ENCODE measurements at places on chromosomes 5 and 9.

GRCh38 chr5:135040034-135040332 is 6.0 kb upstream of the PITX1 start:
- DNase-seq: no peak

DNA sequence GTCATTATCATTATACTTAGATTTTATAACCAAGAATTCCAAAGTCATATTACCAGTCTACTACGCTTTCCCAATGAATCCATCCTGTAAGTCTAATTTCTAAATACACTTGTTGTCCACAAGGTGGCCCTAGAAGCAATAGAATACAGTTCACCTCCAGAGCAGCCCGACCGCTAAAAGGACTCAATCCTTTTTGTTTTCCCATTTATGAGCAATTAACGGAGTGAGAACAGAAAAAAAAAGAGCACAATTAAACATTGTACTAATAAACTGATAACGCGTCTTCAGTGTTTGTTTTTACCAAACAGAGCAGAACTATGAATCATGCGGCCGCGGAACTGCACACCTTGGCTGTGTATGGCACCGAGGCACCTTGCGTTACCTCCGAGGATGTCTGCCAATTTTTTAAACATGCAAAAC is 160.7 kb upstream of the DAPK1 start:
- peak; percentile 5 for DNase-seq

- no peak for DNase-seq
These were observed at the start of gene PLPPR1 for GRCh38 chr9:101028346-101029314. Gene PLPPR1, plus strand, starts transcription at chr9:101028727.

GRCh38 chr5:109485030-109485429 is 75.3 kb upstream of the PJA2 start:
- no peak for DNase-seq

DNA sequence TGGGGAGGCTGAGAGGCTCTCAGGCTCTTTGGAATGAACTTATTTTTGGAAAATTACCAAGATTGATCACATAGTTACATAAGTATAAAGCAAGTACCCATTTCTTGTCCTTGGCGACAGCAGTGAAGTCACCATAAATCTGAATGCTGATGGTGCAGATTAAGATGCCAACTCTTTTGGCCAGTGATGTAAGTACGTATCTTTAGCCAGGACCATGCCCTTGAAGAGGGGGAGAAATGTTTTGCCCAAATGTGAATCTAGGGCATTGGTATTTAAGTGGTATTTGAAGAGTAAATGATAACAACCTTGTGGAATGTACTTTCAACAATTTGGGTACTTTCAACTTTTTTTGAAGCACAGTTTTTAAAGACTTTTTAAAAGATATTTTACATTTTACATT is 68.2 kb upstream of the RAD23B start:
- no peak for DNase-seq

GRCh38 chr9:25381141-25381540 is 297.1 kb downstream of the TUSC1 start:
- no peak for DNase-seq

GRCh38 chr5:33843579-33843978 is 48.2 kb downstream of the ADAMTS12 start:
- DNase-seq: no peak

GRCh38 chr9:36138901-36139300 is 2.4 kb downstream of the GLIPR2 start:
- no peak for DNase-seq

DNA sequence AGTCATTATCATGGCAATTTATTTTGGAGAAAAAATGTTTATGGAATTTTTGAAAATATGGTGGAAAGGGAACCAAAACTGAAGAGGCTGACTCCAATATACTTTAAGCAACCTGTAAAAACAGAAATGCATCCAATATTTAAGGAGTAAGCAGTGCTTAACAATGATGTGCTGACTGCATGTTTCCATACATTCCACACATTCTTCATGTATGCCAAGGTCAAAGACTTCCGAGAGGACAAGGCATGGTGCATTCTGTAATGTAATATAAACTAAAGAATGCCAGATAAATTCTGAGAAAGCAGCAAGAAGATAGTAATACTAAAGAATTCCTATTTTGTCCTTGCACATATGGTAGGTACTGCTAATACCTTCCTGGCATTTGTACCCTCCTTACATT is 2015.9 kb upstream of the CDH9 start:
- DNase-seq: no peak

GRCh38 chr5:61732796-61733195 is 400.7 kb downstream of the ZSWIM6 start:
- DNase-seq: no peak

DNA sequence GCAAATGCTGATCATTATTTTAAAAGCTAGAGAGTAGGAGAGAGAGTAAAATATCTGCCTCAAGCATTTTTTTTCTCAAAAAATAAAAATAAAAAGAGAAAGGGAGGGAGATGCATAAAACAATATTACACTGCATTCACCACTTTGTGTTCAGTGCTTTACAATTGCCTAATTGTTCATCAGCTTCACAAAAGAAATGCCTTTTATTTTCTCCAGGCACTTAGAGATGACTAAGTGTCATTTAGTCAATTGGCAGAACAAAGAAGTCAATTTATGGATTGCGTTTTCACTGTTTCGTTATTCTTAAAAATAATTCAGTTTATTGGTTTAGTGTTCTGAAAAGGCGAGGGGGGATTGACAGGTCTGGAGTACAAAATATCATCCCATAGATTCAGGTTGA is 232.5 kb upstream of the CCNH start:
- no peak for DNase-seq

DNA sequence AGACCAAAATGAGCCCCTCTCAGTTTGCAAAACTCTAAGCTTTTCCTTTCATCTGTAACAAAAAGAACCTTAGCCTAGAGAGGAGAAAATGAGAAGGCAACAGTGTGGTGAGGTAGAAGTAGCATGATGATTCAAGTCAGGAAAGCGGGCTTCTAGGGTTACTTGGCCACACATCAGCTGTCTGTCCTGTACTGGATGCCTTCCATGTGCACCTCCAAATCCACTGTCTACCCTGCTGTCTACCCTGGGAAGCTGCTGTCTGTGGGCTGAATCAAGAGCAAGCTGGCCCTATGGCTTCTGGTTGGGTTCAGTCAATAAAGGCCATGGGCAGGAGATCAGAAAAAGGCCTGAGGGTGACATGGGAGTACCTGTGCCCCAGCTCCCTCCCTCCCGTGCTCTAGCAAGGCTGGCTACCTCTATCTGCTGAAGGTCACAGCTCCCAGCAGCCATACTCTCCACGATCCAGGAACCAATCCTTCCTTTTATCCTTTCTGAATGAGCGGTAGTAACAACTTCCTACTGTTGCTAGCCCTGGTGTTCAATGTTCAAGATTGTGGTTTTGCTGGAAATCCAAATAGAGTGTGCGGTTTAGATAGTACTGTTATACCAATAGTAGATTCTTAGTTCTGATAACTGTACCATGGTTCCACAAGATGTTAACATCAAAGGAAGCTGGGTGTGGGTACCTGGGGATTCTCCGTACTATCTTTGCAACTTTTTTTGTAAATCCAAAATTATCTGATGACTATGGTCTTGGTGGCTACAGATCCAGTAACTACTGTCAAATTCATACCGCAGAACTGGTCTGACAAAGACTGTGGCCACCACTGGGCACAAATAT is 191.0 kb downstream of the ESM1 start:
- DNase-seq: no peak

DNA sequence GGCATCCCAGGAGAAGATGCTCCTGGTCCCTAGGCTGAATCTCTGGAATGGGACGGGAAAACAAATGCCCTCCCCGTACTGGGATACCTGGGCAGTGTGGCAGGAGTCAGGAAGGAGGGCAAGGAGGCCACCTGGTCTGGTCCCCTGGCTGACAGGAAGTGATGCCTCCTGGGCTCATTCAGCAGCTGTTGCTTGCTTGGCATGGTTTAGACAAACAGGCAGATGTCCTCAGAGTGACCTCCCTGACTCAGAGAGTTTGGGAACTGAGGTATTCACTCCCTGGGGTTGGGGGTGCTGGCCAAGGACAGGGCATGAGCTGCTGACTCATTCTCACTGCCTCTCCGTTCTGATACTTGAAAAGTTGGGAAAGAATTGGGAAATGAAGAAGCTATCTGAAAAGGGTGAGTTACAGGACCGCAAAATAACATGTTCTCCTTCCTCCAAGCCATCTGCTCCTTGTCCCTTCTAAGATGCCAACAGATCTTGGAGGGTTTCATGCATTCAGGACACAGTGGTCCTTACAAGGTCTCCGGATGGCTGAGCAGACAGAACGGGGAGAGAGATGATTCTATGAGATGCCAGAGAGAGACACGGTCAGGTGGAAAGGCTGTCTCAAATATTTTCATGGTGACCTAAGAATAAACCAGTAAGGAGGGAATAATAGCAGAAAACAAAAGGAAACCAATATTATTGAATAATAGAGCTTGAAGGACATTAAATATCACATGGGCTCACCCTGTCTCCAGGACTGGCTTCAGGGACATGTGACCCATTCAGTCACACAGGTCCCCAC is 534.5 kb downstream of the BNC2 start:
- DNase-seq: no peak

DNA sequence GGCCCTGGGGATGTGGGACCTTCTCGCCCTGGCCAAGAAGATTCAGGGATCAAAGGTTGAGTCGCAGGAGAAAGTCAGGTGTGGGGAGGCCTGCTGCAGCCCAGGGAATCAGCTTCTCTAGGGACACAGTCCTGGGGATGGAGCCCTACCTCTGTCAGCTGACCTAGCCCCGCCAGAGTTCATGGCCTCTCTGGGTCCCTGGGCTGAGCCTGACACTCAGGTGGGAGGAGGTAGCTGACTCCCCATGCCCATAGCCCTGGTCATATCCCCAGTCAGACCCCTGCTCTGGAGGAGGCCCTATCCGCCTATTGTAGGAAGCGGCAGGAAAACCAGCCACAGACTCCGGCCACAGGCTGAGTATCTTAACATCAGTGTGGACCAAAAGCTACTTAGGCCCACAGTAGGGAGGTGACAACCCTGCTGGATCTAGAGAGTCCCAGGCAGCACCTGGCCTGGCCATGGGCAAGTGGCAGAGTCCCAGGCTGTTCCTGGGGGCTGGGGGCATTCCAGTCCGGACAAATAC is 15.0 kb upstream of the MRNIP start:
- no peak for DNase-seq

DNA sequence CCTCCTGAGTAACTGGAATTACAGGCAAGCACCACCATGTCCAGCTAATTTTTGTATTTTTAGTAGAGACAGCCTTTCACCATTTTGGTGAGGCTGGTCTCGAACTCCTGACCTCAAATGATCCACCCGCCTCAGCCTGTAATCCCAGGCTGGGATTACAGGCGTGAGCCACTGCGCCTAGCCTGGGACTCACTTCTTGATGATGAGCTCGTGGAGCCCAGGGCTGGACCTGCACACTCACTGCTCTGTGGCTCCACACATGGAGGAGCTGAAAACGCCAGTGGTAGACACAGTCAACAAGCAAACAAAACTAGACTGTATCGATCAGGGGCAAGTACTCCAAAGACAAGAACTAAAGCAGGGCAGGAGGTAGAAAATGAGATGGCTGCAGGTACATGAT is 59.8 kb upstream of the RPL26L1 start:
- no peak for DNase-seq

GRCh38 chr5:165420493-165420892 is 1915.1 kb downstream of the MAT2B start:
- DNase-seq: no peak

- no peak for DNase-seq
These were observed 4.8 kb upstream of the F2RL1 start for GRCh38 chr5:76813982-76814562.

DNA sequence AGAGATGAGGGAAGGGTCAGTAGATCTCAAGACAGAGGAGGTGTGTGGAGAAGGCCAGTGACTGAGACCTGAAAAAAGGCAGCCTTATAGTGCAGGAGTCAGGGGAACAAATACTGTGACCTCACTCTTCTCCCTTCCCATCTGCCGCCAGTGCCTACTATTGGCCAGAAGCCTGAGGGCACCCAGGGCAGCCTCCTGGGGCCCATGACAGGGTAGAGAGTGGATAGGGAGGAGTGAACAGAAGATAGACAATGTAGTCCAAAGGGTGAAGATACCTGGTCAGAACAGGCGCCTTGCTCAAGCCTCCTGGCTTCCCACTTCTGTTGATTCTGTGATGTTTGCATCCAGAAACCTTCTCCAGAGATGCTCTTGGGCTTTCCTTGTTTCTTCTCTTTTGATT is 196.7 kb downstream of the PBX3 start:
- no peak for DNase-seq

DNA sequence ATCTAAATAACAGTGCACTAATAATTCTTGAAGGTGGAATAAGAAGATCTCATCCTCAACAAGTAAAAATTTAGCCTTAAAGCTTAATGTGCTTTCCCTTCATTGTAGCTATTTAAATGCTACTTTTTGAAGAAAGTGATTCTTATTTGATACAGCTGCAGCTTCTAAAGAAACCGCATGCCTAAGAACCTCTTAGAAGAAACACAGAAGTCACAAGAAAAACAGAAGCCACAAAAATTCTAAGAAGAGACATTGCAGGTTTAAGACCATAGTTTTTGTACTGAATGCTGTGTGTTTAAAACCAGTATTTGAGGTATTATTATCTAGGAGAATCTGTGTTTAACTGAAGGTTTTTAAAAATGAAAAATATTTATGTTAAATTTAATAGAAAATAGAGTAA is 68.3 kb downstream of the PPIP5K2 start:
- no peak for DNase-seq

DNA sequence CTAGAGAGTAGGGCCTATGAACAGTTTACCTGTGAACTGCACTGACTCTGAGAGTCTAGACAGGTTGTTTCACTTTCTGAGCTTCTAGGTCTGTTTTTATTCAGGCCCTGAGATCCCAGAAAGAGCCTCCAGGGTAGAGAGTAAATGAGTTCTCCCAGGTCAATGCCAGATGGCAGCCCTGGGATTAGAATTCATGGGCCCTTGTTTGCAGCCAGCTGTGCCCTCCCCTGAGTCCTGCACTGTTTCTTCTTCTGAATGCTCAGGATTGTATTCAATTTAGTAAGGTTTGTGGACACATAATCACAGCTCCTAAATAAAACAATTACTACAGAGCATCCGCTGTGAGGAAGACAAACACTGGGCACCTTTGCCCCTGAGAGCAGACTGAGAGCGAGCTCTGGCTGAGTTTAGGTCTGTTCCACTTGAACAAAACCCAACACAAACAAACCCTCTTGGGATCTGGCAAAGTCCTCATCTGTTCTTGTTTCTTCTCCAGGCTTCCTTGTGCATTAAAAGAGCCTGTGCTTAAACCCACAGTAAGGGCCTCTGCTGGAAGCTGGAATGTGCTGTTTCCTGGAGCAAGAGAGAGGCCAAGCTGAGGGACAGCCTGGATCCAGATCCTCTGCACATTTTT is 29.9 kb downstream of the FAM219A start:
- DNase-seq: no peak

- no peak for DNase-seq
These were observed 78.9 kb downstream of the SMARCA2 start for GRCh38 chr9:2093920-2094597.

- DNase-seq: no peak
These were observed 192.3 kb downstream of the TLE1 start for GRCh38 chr9:81497091-81497490.

DNA sequence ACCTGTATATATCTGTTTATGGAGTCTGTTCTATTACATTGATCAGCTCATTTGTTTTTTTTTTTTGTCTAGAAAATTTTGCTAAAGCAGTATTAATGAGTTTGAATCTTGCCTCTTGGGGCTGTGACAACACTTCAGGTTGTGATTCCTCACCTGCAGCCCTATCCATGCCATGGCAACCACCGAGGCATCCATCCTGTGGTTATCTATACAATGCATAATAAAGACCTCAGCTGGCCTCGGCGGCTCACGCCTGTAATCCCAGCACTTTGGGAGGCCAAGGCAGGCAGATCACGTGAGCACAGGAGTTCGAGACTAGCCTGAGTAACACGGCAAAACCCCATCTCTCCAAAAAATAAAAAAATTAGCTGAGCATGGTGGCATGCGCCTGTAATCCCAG is 28.1 kb upstream of the PDCD1LG2 start:
- DNase-seq: no peak

All from activated naive CD4-positive, alpha-beta T cell treated with anti-CD3 and anti-CD28 coated beads, Interleukin-2, amount 50 U/mL, for 72 hours (primary cell).